ENCODE measurements at places on chromosomes 2 and 18.

DNA sequence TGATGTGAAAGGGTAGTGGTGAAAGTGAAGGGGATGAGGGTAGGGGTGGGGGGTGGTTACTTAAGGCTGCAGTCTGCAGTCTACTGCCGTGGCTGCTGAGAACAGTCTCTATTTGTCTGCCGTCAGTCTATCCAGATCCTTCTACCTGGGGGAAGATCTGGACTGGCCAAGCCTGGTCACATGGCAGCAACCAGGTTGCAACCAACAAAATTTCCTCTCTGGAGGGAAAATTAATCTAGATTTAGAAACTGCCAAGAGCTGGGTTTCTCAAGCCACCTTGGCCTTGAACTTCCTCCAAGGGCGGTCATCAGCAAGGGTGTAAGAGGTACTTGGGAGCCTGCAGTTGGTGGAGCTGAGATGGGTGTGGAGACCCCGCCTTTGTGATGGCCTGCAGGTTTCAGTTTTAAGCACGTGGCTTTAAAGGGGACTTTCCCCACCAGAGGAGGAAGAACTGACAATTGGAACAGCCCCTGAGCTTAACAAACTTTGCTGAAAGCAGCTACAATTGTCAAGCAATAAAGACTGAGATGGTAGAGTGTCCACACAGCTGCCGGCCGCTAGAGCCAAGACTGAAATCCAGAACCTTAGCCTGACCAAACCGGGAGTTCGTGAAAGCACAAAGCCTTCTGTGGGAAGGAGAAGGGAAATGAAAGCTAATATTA is 31.4 kb upstream of the KCMF1 start:
- no peak for DNase-seq

GRCh38 chr2:60488291-60488690 is 65.2 kb downstream of the BCL11A start:
- DNase-seq = no peak

- DNase-seq = no peak
Measured at GRCh38 chr2:107215401-107216350, 329.7 kb upstream of the ST6GAL2 start.

DNA sequence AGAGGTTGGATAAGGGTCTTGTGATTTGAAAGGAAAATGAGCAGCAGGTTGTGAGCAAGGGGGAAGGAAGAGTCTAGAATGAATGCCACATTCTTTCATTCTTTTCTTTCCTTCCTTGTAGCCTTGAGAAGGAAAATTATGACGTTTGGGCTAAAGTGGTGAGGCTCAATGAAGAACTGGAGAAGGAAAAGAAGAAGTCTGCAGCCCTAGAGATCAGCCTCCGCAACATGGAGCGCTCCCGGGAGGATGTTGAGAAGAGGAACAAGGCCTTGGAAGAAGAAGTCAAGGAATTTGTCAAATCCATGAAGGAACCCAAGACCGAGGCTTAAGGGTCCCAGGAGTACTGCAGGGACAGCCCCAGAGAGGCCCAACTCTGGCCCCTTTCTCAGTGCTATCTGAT is 45.3 kb downstream of the BMP10 start:
- no peak for DNase-seq

DNA sequence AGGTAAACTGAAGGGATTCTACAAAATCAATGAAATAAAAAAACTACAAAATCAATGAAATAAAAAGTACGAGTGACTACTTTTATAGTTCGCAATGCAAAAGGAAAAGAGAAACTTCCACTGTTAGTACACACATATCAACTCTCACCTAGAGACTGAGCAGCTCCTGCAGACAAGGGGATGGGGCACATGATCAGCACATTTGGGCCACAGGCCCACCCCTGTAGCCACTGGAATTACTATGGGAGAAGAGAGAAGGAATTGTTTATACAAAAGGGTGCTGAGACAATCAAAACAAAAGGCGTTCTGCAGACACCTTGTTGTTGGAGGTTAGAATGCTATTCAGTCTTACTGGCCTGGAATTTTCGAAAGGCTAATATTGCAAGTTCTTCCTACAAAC is 34.7 kb upstream of the CD226 start:
- no peak for DNase-seq

DNA sequence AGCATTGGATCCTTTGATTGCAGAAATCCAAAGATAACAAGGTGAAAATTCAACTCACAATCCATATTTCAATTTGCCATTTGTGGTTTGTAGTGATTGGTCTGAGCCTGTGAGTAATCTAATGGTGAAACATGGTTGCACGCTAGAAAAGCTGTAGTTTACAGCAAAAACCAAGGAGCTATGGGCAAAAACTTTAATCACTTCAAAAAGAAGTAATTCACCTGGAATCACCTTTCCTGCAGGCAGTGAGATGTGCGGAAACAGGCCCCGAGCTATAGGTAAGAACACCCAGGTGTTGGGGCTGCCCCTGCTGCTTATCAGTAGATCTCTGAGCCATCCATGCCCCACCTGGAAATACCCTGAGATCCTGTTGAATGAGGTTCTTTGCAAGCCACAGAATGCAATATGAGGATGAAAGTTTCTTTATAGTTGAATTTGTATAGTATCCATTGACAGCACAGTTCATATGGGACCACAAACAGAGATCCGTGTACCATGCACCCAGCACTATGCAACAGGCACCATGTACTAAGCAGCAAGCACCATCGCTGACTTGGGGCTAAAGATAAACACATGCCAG is 208.2 kb downstream of the SPP2 start:
- DNase-seq = no peak

DNA sequence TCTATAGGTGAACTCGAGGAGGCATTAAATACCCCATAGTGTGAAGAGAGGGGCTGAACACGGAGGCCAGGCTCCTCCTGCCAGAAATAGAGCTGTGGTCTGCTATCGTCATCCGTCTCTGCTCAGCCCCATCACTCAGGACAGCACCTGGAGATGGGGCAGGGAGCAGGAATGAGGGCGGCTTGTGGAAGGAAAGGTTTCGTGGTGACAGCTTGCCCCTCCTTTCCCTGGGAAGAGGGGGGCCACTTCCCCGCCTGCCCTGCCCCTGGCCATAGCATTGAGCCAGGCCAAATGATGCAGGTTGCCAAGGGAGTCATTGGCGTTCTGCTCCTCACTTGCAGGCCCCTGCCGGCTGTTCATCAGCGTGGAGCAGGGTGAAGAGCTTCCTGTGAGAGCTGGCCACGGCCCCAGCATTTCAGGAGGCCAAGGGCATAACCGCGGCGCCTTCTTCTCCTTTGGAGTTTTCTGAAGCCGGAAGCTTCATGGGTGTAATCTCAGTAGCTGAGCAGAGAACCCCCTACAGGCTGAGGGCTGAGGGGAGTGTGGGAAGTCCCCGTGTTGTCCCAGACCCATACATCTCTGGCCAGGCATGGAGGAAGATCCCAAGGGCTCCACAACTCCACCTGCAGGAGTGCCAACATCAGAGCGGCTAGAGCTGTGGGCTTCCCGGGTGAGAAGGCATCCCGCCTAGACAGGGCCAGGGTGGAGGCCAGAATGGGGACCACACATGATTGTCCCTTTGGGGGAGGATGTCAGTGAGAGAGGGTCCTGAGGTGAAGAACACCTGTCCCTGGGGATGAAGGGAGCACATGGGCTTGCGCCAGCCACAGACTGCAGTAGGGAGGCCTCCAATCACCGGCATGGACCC is 112.5 kb upstream of the GLI2 start:
- no peak for DNase-seq

- no peak for DNase-seq
Measured at GRCh38 chr2:102139851-102140250, 2.7 kb upstream of the IL1R1 start.

DNA sequence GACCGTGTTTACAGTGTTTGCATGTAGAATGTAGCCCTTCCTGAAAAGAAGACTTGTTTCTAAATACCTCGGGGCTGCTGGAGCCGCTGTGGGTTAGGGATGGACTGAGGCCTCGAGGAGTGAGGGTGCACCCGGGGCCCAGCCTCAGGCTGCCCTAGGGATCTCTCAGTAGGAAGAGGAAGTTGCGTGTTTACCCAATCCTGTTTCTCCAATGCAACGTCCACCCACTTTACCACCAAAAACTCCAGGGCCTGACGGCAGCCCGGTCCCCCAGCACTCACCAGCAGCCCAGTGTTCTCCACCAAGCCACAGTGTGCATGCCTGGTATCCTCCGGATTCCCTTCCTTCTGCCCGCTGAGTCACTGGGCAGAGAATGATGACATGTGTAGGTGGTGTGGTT is 255.8 kb downstream of the GLI2 start:
- no peak for DNase-seq

- DNase-seq = no peak
Measured at GRCh38 chr2:214889301-214889700, 79.8 kb upstream of the BARD1 start.

DNA sequence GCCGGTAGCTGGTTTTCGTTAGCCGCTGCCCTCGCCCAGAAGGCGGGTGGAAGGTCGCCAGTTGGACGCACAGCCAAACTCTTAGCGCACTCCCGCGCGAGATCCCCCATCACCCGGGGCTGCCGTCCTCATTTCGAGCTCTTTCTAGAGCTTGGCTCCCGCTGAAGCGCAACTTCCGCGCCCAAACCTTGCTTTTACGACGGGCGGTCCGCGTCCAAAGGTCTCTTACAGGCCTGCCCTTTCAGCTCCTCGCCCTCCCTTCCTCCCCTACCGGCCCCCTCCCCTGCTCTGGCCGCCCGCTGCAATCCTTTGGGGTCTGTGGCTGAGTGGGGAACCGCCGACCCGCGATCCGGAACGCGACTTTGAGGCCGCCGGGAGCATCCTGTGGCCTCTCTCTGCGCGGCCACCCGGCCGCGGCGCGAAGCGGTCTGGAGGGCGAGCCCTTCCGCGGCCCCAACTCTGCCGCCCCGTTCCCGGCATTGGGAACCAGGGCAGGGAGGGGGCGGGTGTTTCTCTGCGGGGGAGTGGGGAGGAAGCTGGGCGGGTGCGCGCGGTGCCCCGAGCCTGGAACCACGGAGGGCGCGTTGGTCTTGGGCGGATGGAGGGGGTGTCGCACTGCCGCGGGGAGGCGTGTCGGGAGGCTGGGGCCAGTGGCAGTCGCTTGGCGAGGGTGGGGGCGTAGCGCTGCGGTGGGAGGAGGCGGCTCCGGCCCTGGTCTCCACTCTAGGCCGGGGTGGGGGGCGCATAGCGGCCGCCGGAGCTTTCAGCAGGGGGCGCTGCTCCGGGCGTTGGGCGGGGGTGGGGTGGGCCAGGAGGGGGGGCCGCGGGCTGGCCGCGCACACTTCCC is at the start of gene GDF7:
Gene GDF7, plus strand, starts transcription at position 841 of the 847 bp plus-strand sequence. CDS start 96 bp downstream, outside the sequence.
- DNase-seq = no peak

DNA sequence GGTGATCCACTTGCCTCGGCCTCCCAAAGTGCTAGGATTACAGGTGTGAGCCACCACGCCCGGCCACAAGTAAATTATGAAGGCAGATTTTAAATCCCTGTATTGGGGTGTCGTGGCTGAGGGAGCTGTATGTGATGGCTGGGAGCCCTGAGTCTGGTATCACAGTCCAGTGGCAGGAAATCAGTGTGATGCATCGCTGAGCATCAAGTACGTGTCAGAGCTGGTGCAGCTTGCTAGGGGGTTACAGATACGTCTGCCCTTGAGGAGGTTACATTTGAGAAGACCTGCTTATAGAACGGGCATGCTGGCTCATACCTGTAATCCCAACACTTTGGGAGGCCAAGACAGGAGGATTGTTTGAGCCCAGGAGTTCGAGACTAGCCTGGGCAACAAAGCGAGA is 4.3 kb downstream of the ENOSF1 start:
- no peak for DNase-seq

GRCh38 chr2:128399690-128400291 is 81.1 kb upstream of the HS6ST1 start:
- DNase-seq = no peak

DNA sequence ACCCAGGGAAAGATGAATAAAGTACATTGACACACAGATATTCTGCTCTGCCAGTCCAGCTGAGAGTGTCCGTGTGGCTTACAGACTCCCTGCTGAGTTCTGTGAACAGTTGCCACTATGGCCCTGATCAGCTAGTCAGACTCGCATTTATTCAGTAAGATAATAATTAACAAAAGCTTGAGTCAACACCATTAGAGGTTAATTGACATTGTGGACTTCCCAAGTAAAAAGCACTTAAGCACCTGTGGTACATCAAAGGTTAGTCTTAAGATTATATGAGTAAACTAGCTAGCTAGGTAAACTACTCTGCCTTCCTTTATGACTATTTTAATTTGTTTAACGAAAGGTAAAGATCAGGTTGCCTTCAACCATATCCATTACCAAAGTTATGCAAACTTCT is 33.7 kb downstream of the ANKRD30B start:
- DNase-seq = no peak

DNA sequence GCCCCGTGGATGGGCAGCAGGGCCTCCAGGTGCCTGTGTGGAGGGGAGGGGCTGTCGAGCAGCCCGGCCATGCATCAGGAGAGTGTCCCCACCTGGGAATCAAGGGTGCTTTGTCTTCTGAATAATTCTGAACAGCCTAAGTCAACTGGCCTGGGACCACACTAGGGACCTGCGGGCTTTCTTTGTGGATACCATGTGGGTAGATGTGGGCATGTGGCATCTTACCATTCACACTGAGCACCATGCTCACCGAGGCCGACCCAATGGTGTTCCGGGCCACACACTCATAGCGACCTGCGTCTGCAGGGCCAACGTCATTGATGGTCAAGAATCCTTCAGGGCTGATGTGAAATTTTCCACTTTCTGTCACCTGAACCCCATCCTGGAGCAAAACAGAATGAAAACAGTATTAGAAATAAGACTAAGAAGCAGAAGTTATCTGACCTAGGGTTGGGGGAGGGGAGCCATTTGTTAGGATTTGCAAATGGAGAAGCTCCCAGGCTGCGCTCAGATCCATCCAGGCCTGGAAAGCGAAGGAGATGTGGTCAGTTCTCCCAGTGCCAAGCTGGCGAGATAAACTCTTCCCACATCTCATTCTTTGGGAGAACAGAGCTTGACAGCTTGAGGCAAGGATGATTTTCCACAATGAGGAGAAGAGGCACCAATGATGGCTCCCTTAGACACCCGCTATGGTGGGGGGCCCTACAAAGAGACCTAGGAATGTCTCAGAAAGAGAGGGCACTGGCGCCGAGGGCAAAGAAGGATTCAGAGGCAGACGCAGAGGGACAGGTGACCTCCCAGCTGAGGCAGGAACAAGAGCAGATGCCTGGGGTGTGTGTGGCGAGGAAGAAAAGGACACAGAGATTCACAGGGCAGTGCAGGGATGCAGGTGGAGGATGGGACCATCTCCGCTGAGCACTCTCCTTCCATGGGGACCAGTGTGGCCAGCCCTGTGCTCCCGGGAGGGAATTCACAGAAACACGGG is 83.4 kb downstream of the PXDN start:
- DNase-seq = no peak

- DNase-seq = no peak
Measured at GRCh38 chr2:231343006-231343710, 52.4 kb upstream of the B3GNT7 start.

GRCh38 chr2:170189757-170190156 is 11.8 kb downstream of the MYO3B start:
- DNase-seq = no peak

DNA sequence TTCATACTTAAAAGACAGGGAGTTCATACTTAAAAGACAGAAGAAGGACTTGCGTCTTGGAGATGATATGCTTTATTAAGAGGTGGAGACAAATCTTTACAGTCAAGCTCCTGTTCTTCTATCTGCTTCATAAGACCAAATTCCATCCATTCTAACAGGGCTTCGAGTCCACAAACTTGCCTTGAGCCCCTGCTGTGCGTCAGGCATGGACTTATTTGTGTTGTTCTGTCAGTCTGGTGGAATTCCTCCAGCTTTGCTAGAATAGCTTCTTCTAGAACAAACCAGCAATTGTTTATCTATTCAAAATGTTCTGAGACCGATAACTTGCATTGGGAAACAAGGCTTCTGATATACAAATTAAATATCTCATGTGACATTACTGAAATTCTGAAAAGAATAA is 73.9 kb upstream of the SOX11 start:
- no peak for DNase-seq

GRCh38 chr2:64056021-64056420 is 36.8 kb upstream of the VPS54 start:
- no peak for DNase-seq

All from right renal cortex interstitium (tissue), 3 donors.